ENCODE measurements at places on chromosomes 1 and 21.

GRCh38 chr1:41314376-41315145, 46.7 kb upstream of the FOXO6 start:
- DNase-seq, result no peak

DNA sequence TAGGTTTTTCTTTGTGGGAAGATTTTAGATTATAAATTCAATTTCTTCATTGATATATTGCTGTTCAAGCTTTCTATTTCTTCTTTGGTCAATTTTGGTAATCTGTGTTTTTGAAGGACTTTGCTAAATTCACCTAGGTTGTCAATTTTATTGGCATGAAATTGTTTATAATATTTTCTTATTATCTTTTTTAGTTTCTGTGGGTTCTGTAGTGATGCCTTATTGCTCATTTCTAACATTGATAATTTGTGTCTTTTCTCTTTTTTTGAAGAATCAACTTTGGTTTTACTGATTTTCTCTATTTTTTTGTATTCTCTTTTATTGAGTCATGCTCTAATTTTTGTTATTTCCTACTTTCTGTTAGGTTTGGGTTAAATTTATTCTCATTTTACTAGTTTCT, 123.2 kb downstream of the ADSS2 start:
- DNase-seq, result no peak

GRCh38 chr1:18580047-18580446, 50.6 kb upstream of the PAX7 start:
- no peak for DNase-seq

DNA sequence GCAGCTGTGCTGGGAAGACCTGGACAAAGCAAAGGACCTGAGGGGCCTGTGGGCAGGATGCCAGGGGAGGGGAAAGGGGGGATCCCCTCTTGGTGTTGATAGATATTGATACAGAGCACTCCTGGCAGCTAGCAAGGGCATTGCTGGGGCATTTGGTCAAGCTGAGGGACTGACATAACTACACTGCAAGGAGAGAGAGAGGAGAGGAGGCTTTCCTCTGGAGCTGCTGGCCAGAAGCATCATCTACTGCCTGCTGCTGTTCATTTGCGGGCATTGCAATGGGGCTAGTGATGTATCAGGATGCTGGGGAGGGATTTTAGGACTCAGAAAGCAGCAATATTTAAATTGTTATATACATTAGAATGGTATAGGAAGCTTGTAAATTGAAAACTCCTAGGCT, 142.0 kb downstream of the ZNF648 start:
- DNase-seq, result no peak

- no peak for DNase-seq
Observed at GRCh38 chr1:156388174-156389137, 19.4 kb downstream of the RHBG start.

- DNase-seq, result no peak
Observed at GRCh38 chr1:26164036-26164860, 4.5 kb downstream of the C1orf232 start.

DNA sequence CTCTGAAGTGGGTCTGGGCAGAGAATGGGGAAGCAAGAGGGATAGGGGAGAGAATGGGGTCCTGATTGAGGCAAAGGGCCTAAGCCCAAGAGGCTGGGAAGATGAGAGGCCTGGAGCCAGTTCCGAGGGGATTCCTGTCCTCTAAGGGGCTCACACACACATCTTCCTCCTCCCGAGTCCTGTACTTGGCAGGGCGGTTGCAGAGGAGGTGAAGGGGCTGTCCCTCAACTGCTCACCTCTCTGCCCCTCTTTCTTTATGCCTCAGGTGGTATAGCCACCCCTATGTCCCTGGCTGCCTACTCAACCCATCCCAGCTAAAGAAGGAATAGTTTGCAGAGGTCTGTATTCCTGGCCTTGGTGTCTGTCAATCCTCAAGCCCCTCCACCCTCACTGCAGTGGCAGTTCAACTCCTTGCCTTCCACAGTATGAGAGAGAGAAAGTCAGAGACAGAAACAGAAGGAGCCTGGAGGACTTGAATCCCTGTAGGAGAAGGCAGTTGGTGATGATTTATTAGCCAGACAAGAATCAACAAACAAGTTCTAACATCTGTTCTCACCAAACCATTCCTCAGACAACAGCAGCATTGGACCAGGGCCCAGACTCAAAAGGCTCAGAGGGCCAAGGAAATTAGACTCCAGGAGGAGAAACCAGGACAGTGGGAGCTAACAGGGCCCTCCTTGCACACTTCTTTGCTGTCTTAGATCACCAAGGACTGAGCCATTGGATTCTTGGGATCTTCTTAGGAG, 10.7 kb downstream of the SH2D2A start:
- no peak for DNase-seq

DNA sequence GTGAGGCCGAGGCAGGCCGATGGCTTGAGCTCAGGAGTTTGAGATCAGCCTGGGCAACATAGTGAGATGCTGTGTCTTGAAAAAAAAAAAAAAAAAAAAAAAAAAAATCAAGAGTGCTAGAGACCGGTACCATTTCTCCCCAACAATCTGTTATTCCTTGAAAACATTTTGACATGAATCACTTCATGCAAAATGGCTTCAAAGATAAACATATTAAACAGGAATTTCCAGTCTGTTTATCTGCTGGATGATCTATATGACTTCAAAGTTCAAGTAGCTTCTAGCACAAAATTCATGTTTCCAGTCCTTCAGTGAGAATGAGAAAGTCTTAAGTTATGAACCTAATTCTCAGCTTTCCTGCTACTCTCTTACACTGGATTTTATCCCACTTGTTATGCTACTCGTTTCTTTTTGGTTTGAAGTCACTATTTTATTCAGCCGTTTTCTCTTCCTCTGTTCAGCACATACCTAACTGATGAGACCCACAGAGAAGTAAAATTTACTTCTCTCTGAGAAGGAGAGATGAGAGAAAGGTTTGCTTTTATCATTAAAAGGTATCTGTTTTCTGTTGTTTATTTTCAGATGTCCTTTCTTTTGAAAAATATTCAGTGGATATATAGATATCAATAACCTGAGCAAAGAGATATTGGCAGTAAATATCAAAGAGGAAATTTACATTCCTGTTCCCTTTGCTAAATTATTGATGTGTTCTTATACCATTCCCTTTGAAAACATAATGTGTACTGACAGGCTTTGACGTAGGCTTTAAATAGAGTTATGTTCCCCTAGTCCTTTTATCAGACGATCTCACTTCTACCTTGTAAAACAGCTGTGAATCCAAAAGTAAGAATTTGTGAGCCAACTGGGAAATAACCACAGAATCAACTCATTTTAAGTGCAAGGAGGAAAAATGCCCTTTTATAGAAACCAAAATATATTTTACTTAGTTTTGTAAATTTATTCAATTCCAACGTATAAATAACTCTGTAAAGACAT, 38.2 kb downstream of the CD46 start:
- DNase-seq, result no peak

DNA sequence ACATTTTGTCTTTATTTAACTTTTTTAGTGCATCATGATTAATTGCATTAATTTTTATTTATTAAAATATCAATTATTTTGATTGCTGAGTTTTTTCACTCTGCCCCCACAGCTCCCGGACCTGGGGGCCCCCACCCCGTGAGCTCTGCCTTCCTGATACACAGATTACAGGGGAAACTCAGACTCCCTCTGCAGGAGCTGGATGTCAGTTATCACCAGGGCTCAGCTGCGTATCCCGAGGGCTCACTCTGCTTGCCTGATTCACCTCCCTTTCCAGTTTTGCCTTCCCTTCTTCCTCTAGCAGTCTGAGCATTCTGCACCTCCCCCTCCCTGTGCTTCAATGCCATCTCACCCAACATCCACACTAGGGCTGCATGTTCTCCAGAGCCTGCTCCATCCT, 98.2 kb downstream of the ATP1A1 start:
- DNase-seq, result no peak

GRCh38 chr1:87820668-87821334, 492.1 kb downstream of the LMO4 start:
- DNase-seq, result no peak

DNA sequence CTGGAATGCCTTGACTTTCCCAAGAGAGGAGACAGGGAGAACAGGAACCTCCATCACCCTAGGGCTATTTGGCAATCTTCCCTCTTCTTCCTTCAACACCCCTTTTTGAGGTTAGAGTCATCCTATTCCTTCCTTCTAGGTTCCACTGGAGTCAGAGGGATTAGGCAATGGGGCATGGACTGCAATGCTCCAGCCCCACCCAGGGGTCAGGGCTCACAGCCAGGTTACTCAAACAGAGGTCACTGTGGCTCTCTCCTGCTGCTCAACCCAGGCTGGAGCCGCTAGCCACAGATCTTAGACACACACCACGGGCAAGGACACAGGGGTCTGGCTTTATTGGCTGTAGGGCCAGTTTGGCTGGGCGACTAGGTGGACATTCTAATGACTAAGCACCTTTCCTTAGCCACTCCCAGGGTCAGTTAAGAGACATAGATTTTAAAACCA, 145.5 kb upstream of the NRIP1 start:
- DNase-seq, result no peak

- no peak for DNase-seq
Observed at GRCh38 chr1:94009304-94009703, 100.1 kb upstream of the GCLM start.

DNA sequence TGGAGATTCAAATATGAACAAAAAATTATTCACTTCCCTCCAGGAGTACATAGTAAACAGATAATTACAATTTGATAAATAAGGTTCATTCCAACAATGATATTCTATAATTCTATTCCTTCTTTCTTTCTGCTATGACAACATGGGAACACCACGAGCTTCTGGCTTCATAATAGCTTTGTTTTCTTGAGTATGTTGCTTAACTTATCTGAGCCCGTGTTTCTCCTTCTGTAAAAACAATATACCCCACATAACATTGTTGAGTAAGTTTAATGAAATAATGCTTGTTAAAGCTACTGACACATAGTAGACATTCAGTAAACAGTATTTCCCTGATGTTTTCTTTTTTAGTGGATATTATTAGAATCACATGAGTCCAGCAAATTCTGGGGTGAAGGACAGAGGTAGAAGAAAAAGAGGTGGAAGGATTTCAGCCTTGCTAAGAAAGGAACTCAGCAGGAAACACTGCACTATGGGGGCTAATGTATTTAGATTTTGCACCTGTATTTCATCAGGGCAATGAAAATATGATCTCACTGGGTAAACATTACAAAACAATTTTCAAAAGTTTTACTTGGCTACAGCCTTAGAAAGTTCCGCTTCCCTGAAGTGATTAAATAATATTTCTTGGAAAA, 430.8 kb upstream of the C1orf87 start:
- DNase-seq, result no peak

GRCh38 chr1:171345536-171345935, 31.6 kb downstream of the FMO4 start:
- DNase-seq, result no peak

DNA sequence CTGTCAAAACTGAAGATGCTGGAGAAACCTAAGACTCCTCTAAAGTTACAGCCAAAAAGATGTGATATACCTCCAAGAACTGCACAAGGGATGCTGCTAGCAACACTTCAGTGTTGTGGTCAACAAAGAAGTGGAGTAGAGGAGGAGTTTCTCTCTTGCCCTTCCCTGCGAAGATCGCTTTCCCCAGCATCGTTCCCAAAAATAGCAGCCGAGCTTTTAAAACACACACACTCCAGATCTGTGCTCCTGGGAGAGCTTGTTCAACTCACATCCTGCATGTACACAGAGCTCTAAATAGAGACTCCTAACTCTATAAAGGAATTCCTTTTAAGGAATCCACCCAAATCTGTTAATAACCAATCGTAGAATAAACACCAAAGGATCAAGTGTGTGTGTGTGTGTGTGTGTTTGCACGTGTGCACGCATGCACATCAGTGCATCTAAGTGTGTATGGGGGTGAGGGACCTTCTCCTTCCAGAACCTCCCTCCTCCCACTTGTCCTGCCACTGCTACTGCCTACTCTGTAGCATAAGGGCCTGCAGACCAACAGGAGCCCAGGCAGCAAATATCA, 58.5 kb downstream of the PSMG1 start:
- DNase-seq, result no peak

GRCh38 chr1:225554216-225554812, 98.6 kb downstream of the ENAH start:
- no peak for DNase-seq

DNA sequence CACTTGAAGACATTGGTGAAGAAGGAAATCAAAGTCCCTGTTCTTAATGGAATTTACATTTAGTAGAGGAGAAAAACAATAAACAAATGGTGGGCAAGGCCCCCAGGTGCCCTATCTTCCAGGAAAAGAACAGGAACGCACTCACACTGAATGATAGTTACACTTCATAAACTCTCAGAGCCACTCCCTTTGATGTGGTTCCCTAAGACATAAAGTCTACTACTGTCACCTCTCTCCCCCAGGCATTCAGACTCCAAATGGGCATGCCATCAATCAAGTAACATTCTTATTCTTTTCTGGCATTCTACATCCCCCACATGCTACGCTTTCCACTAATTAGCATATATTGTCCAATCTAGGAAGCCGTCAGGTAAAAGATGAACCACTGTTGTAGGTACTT, 36.6 kb upstream of the PIGC start:
- DNase-seq, result no peak

- no peak for DNase-seq
Observed at GRCh38 chr1:35519432-35519831, 37.8 kb downstream of the KIAA0319L start.

DNA sequence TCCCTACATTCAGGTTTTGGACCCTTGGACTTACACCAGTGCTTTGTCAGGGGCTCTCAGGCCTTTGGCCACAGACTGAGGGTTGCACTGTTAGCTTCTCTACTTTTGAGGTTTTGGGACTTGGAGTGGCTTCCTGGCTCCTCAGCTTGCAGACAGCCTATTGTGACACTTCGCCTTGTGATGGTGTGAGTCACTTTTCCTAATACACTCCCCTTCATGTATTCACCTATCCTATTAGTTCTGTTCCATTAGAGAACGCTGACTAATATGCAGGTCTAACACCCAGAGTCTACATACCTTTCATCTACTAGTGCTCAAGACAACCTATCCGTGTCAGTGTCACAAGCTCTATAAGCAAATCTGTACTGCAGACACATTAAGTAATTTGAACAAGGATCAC, 605.3 kb downstream of the KCNT2 start:
- DNase-seq, result no peak

- no peak for DNase-seq
Observed at GRCh38 chr1:7636795-7637526, 134.1 kb upstream of the VAMP3 start.

- DNase-seq, result no peak
Observed at GRCh38 chr1:205735218-205735617, 14.8 kb downstream of the NUCKS1 start.

DNA sequence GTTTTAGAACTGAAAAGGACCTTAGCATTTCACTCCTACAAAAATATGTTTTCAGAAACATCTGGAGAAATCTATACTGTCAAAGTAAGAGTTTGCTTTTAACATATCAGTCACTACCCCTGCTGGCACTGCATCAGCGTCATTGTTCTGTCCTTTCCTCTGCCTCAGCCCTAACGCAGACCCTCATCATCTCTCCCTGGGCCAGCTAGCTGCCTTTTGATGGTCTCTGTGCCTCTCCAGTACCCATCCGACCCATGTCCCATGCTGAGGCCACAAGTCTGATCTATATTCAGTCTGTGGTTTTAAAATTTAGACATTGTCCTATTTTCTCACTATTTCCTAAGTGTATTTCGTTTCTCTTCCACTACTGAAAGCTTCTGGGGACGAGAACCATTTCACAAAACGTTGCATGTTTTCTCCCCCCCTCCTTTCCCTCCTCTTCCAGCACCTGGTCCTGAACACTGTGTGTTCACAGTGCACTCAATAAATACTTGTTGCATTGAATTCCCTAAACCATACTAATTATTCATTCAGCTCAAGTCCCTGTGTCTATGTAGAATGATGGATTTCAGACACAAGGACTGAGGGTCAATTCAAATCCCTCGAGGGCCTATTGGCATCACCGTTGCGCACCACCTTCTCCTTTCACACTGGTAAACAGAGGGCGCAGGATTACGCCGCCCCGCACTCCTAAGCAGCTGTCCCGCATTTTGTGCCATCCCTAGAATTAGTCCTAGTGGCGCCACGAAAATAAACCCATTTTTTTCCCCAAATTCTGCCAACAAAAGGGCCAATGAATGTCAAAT, 53.4 kb downstream of the CD2 start:
- DNase-seq, result no peak

Measured in GDM1 (cell line).